Activated CD4-positive, alpha-beta T cell treated with anti-CD3 and anti-CD28 coated beads for 24 hours (primary cell): ENCODE measurements at places on chromosomes 2 and 18.

DNA sequence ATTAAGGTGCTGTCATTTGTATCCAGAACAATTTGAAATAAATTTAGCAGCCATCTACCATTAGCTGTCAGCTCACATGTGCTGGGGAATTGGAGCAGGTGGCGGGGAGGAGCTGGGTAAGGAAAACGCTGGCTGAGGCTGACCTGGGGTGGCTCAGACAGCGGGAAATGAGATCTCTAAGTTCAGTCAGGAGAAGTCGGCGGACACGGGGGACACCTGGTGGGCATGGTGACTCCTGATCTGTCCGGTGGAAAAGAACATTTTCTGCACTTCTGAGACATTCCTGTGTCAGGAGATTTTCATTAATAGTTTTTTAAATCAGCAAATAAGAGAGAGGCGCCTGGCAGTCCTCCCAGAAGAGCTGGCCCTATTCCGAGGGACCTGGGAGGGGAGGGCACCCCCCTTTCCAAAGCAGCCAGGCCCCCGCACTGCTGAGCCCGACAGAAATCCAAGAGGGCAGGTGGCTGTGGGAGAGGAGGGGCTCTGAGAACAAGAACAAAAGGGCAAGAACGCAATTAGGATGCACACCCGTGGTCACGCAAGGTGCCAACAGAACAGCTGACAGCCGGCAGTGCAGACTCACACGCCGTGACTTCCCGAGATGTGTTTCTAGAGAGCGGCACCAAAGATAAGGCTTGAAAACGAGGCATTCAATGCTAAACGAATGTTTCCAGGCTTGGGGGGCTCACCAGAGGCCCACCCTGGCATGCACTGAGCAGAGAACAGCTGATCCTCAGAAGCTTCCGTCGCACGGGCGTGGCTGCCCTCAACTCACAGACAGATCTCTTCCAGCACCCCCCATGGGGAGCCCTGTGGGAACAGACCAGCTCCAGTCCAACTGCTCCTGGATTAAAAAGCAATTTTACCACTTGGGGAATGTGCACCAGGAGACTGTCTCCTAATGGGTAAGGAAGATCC is 26.4 kb downstream of the SLC66A2 start:
- DNase-seq: no peak

- no peak for DNase-seq
These were observed 56.0 kb upstream of the RBM44 start for GRCh38 chr2:237742614-237743013.

DNA sequence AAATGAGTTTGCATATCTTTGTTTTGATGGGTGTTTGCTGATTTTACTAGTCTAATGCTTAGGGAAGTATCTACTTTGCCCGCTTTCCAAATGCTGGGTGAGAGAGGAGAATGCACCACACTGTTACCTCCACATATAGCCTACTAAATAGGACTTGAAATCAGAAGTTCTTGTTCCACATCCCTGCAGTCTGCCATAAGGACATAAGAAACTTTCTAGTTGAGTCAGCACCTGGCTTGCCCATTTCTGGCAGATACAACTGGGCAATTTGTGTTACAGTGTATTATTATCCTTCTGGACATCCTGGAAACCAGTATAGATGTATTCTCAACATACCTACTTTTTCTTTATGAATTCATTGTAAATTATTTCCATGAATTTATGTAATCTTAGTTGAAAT is 29.5 kb downstream of the ANXA4 start:
- no peak for DNase-seq

GRCh38 chr2:8015848-8016600 is 665.8 kb upstream of the ID2 start:
- DNase-seq: no peak

DNA sequence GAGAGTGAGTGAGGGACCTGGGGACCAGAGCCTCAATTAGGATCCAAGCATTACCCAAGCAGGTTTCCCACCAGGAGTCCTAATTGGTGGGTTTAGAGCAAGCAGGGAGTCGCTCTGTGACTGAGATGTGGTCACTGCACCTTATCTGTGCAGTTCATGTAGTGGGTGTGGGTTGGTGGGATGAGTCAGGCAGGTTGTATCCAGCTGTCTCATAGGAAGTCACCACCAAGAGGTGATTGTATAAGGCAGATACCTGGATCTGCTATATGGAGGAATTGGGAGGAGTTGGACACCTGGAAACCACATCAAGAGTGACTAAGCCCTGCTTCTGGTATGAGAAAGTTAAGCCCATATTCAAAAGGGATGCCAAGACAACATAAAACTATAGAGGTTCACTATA is 106.8 kb downstream of the ARHGAP28 start:
- no peak for DNase-seq

DNA sequence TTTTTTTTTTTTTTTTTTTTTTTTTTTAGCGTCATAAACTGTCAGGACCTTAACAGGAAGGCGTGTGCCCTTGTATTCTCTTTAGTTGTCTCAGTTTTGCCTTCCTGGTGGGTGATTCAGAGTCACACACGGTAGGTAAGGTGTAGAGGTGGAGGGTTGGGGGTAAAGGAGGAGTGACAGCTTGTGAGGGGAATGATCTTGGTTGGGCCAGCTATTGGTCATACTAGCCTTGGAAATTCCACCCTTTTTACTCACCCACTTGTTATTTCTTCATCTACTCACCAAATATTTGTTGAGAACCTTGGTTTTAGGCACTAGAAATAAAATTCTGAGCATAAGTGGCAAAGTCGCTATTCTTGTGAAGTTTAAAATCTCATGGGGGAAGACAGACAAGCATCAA is 22.2 kb downstream of the SMIM21 start:
- DNase-seq: no peak

DNA sequence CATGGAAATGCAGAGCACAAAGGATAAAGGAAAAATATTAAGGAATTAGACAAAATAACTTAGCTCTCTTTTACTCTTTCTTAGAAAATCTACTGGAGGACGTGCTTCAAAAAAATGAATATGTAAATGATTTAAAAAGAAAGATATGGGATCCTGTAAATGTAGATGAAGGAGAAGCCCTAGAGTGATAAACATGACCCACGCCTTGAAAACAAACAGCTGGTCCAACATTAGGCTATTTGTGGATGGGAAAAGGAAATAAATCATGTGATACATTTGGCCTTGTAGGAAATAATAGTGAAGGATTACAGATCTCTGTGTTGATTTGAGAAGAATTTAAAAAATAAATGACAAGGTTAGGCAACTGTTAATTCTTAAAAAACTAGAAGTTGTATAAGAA is 492.1 kb upstream of the SLC39A10 start:
- no peak for DNase-seq

GRCh38 chr2:50126845-50127244 is 905.1 kb downstream of the NRXN1 start:
- no peak for DNase-seq

DNA sequence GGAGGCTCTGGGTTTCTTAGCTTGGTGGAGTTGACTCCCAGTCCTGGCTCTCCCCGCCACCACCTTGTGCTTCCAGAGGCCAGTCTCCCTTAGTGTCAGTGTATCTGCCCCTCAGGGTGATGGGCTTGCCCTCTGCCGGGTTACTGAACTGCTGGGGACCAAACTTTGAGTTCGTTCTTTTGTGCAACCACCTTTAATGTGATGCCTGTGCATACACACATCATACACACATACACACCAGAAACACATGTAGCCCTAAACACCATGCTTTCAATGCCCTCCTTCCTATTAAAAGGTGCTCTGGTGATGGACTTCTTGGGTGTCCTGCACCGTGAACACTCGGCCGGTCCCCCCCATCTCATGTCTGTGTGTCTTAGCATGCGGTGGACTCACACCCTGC is 315.1 kb upstream of the EPAS1 start:
- DNase-seq: no peak

GRCh38 chr18:47737956-47738355 is 192.5 kb downstream of the SMAD2 start:
- DNase-seq: no peak

DNA sequence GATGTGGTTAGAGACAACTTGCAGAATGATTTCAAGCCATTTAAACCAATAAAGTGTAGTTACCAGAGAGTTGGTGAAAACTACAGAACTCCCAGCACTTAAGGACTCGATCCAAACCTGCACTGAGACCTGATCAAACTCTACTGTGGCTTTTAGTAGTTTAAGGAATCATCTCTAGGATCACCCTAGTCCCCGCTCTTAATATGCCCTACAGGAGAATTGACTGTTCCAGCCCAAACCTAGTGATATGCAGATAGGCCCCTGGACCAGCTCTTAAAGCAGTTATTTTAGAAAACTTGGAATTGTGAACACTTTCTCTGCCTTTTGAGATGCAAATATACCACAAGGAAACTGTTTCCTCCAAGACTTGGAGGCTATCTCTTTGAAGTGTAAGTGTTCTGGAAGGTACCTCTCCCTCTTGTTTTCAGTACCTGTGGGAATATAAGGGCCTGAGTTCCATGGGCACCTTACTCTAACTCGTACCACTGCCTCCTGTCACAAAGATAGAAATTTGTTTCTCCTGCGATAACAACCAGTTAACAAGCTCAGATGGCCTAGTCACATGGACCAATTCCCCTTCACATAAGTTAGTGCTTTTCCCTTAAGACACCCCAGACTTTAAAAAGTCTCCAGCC is 1367.2 kb upstream of the SLC39A10 start:
- DNase-seq: no peak

DNA sequence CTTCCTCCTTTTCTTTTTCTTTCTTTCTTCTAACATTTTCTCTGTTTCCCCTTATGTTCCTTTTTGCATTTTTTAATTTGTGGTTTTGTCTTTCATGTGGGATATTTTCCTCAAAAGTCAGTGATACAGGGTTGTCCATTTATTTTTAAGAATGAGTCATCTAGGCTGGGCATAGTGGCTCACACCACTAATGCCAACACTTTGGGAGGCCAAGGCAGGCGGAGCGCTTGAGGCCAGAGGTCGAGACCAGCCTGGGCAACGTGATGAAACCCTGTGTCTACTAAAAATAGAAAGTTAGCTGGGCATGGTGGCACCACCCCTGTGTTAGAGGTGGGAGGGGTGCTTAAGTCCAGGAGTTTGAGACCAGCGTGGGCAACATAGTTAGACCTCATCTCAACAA is 35.8 kb downstream of the KATNAL2 start:
- no peak for DNase-seq

- DNase-seq: no peak
These were observed 659.6 kb downstream of the DCC start for GRCh38 chr18:52999633-53000032.

- DNase-seq: no peak
These were observed 255.9 kb upstream of the STON1 start for GRCh38 chr2:48274040-48274439.

- DNase-seq: no peak
These were observed 39.5 kb downstream of the ZC3H6 start for GRCh38 chr2:112314856-112315255.

- no peak for DNase-seq
These were observed 14.2 kb upstream of the DSG1 start for GRCh38 chr18:31303771-31304170.

DNA sequence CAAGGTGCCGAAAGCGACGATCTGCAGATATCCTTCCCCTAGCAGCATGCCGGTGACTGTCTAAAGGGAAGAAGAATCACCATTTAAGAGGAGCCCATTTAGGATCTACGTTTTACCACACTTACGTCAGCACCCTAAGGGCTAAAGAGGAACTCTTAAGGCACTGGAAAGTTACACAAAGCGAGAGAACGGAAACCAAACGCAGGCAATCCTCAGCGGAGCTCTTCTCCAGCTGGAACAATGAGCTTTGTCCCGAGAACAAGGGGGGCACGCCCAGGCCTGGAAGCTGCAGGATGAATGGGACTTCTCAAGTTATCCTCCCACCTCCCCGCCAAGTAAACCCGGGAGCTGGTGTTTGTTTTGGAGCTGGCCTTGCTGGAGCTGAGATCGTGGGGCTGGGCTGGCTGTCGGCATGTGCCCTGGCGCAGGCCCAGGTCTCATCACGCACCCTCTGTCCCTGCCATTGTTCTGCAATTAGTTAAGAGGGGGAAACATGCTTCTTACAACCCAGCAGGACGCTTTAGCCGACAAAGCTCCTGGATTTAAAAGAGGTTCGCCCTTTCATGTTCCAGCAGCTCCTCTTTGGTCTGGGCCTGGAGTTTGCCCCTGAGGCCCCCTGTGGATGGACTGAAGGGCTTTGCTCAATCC is 36.4 kb downstream of the PXDN start:
- DNase-seq: no peak

GRCh38 chr2:26846334-26847306 is 1.3 kb upstream of the DPYSL5 start:
- peak; percentile 45 for DNase-seq

DNA sequence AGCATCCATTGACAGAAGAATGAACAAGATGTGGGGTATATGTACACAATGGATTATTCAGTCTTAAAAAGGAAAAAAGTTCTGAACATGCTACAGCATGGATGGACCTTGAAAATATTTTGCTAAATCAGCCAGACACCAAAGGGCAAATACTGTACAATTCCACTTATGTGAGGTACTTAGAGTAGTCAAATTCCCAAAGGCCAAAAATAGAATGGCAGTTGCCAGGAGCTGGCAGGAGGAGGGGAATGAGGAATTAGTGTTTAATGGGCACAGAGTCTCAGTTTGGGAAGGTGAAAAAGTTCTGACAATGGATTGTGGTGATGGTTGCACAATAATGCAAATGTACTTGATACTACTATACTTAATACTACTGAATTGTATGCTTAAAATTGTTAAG is 193.2 kb downstream of the MBD2 start:
- DNase-seq: no peak

GRCh38 chr2:65831509-65831908 is 399.1 kb upstream of the SPRED2 start:
- no peak for DNase-seq

GRCh38 chr2:155770516-155770915 is 562.0 kb downstream of the NR4A2 start:
- DNase-seq: no peak

DNA sequence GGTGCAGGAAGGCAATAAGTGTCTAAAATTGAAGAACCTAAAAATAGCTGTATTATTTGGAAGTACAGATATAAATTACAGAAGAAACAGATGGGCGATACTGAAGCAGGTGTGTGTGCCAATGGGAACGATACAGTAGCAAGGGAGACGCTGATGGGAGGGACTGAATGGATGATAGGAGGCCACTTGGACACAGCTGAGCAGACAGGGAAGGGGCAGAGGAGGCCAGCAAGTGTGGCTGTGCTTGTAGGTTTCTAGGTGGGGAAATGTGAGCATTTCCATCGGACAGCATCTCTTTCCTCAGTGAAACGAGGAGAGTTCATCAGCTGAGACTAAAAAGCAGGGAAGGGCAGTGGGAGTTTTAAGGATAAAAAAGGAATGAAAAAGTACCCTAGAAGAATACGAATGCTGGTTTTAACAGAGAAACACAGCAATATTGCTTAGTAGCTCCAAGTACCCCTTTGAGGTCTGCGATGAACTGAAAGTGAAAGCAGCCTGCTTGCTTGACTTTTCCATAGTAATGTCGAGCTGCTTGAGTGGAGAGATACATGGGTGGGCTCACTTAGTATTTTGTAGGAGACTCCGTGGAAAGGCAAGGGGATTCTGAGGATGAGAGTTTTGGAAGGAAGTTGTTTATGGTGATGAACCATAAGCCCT is 91.7 kb upstream of the EPC2 start:
- DNase-seq: no peak

DNA sequence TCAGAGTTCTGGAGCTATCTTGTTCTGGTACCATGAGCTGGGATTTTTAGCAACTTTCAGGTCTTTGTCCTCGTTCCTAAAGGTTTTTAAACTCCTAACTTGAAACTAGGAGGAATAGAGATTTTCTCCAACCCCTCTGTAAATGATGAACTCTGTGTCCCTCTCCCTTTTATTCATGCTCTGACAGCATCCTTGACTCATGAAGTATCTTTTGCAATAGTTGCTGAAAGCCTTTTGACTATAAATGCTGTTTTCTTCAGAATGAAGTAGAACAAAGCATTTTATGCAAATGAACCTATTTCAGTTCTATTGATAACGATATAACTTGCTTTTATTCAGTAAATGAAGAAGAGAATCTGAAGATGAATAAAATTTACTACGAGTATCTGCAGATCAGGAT is 17.0 kb upstream of the MAPRE2 start:
- DNase-seq: no peak
